Stimulated activated CD8-positive, alpha-beta memory T cell treated with anti-CD3 and anti-CD28 coated beads, Interleukin-7, amount 100 ng/mL, for 4 hours (primary cell): ENCODE measurements at places on chromosomes 1 and 21.
A peak's percentile ranks its signal among the peaks of the same experiment; 100 is the strongest.

GRCh38 chr1:173954179-173954578 is 37.1 kb upstream of the SERPINC1 start:
- DNase-seq, result no peak

DNA sequence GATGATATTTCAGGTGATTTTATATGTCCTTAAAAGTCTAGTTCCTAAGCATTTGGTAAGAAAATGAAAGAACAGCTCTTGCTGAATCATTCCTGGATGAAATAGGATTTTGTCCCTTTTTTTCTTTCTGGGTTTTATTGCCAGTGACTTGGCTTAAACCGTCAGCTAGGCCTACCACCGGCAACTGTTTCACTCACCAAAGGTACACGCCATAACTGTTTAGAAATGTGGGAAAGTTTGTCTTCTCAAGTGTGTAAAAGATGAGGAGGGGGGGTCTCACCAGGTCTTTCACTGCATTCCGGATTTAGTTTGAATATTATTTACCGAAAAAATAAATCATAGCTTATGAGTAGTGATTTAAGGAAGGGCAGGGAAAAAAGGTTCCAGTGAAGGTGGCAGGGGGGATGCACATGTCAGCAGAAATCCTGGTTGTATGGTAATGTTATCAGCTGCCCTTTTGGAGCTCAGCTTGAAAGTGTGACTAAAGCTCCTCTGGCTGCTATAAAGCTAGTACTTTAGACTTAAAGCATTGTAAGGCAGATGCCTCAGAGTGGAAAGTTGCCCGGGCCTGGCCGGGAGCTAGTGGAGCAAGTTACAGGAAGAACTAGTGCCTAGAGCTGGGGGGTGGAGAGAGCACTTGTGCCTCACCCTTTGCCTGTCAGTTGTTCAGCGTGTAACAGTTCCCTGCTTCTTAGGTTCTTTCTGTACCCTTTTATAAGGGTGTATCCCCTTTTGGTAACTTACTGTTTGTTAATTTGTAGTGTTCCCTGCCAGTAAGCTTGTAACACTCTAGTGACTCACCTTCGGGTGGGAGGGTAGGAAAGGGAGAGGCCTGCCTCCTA is 3.1 kb downstream of the ATP1A1 start:
- DNase-seq, result no peak

DNA sequence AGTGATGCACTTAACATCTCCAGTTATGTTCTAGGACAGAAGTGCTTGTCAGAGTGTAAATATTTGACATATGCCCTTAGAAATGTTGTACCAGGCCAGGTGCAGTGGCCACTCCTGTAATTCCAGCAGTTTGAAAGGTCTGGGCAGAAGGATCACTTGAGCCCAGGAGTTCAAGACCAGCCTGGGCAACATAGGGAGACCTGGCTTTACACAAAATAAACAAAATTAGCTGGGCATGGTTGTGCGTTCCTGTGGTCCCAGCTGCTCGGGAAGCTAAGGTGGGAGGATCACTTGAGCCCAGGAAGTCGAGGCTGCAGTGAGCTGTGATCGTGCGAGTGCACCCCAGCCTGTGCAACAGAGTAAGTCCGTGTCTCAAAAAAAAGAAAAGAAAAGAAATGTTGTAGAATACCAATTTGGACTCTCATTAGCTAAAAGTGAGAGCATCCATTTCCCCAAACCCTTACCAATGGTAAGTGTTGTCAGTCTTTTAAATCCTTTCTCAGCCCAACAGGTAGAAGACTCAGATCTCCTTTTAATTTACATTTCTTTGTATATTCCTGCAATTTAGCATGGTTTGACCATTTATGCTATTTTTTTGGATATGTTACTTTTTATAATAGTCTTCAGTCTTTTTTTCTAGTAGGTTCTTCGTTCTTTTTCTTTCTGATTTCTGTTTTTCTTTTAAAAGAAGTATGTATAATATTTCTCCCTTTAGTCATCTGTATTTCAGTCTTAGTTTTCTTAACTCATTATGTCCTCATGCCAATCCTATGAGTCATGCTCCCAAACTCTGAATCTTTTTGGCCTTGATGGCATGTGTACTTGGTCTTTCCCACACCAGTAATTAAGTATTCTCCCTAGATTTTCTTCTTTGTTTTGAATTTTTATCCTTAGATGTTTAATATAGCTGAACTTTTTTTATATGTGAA is 74.4 kb downstream of the CAMTA1 start:
- no peak for DNase-seq

DNA sequence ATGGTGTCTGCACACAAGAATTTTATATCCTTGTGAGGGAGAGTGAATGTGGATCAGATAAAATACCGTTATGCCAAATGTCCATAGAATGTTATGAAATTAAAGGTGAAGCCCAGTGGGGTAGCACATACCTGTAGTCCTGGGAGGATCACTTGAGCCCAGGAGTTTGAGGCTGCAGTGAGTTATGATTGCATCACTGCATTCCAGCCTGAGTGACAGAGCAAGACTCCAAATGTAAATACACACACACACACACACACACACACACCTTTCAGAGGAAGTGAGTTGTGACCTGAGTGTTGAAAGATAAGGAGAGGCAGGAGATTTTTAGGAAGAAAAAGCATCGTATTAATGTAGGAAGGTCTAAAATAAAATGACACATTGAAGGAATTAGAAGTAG is 28.1 kb upstream of the ZYG11A start:
- no peak for DNase-seq

DNA sequence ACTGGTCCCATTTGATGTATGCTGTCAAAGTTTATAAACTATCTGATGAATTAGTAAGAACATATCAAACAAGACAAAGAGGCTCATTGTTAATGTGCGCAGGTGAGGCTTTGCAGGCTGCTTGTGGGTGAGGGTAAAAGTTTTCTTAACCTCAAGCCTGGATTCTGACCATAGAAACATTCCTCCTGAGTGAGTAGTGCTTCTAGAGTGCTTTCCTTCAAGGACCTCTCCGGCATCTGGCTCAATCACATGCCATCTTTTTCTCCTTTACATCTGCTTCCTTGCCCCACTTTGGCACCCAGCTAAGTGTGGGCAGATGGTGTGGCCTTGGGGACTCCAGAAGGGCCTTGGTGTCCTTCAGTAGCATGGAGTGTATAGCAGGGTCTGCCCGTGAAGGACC is 104.0 kb downstream of the ROR1 start:
- DNase-seq, result no peak

DNA sequence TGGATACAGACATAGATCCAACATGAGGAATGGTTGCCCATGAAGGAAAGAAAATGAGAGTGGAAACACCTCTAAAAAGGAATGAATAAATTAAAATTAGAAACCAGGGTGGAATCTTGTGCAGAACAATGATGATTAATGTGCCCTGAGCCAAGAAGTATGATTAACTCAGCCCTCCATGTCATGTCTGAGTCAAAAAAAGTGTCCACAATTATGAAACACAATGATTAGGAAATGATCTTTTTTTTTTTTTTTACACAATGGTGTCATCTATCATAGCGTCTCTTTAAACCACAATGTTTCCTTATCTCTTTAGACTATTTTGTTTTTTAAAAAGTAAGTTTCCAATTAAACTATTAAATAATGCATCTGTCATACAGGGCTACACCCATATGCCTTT is 78.9 kb upstream of the RAB4A start:
- no peak for DNase-seq

- DNase-seq, result no peak
These were observed 18.2 kb upstream of the AHCTF1 start for GRCh38 chr1:246949956-246950355.

DNA sequence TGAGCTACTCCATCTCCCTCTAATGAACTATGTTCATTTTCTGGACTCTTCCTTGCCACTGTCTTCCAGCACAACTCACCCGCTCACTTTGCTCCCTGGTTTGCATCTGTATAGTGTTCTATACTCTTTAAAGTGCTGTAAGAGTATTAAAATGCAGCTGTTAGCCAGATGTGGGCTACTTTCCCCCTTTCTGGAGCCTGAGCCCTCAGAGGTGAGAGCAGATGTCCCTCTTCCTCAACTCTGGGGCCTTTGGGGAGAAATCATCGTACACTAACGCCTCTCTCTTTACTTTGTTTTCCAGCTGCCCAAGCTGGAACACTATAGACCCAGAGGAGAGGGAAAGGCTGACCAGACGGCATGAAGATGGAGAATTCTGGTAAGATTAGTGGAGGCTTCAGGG is 39.4 kb downstream of the CAPN2 start:
- DNase-seq, result no peak

DNA sequence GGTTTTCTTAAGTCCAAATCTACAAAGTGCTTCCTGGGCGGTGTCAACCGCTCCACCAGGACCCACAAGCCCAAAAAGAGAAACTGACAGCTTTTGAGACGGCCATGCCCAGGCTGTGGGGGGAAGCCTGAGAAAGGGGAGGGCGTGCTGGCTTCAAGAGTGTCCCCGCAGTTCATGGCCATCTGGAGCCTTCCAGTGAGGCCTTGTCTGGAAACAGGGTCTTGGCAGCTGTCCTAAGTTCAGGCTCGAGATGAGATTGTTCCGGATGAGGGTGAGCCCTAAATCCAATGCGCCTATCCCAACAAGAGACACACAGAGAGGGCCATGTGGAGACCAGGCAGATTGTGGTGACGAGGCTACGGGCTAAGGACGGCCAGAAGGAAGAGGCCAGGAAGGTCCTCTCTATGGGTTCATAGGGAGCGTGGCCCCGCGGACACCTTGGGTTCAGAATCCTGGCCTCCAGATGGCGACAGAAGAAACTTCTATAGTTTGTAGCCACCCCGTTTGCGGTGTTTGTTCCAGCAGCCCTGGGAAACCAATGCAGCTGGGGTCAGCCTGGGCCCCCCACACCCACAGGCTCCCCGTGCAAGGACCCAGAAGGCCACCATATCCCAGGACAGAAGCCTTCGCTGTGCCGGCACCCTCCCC is 70.2 kb downstream of the ARHGEF16 start:
- no peak for DNase-seq

- no peak for DNase-seq
These were observed 17.5 kb downstream of the CHML start for GRCh38 chr1:241622669-241623068.

- DNase-seq, result no peak
These were observed 6.3 kb upstream of the ERVH48-1 start for GRCh38 chr21:42931560-42932235.

- DNase-seq, result no peak
These were observed 2.5 kb downstream of the RASAL2 start for GRCh38 chr1:178096421-178096820.

GRCh38 chr1:57467830-57468229 is 44.0 kb upstream of the DAB1 start:
- DNase-seq, result no peak

DNA sequence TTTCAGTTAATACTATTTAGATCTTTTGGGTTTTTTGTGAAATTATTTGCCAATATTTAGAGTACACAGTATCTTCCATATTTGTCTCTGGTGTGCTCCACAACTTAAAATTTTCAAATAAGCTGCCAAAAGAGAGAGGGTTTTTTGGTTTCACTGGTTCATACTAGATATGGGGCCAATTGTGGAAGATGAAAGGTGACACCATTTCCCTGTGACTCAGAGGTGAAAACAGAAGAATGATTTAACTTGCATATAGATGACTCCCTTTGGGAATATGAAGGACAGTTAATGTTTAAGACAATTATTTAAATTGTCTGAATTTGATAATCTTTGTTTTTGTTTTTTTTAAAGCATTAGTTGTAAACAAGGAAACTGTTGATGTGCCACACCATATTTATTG is 37.5 kb downstream of the IVNS1ABP start:
- DNase-seq, result no peak

DNA sequence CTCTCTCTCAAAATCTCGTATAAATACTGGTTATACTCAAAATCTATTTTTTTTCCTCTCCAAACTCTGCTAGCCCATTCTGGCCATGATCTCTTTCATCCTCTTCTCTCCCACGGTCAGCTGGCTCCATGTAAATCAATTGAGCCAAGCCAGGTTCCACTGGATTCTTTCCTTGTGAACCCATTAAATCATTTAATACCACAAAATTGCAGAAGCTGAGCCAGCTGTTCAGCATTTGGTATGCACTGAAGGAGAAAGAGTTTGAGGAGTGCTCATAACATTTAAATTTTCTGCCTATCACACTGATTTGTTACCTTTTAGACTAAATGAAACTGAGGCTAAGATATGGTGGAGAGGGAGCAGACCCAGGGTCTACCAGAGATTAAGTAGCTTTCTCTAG is 29.1 kb upstream of the TADA1 start:
- DNase-seq, result no peak

GRCh38 chr21:41765973-41766882 is 624 bp downstream of the RIPK4 start:
- no peak for DNase-seq

DNA sequence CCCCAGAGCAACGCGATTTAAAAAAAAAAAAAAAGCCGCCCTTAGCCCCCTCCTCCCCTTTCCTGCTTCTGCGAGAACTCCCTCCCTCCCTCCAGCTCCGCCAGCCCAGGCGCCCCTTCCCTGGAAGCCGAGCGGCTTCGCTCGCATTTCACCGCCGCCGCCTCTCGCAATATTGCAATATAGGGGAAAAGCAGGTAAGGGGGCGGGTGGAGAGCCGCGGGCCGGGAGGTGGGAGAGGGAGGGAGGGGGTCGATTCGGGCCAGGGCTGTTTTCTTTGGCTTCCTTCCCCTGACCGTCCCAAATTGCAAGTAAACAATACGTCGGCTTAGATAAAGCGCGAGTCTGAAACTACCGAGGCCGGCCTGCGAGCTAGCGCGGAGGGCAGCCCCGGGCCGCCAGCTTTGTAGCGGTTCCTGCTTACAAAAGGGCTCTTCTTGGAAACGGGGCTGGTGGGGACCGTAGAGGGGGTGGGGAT is 408 bp downstream of the LMO4 start:
- DNase-seq, result peak; percentile 55

GRCh38 chr21:26933448-26933847 is 33.4 kb downstream of the ADAMTS5 start:
- no peak for DNase-seq

DNA sequence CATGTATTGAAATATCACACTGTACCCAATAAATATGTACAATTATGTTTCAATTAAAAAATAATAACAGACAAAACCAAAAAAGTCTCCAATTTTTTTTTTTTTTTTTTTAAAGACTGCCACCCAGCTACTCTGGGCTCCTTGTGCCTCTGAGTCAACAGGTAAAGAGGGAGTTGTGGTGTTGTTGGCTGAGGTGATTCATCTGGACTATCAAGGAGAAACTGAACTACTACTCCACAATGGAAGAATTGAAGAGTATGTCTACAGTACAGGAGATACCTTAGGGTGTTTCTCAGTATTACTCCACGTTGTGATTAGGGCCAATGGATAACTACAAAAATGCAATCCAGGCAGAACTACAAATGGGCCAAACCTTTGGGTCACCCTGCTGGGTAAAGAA is 67.9 kb downstream of the SCMH1 start:
- no peak for DNase-seq

- no peak for DNase-seq
These were observed 338.1 kb upstream of the SNX7 start for GRCh38 chr1:98323388-98323787.
